Neural cell (in vitro differentiated cells): ENCODE measurements at places on chromosomes 1 and 21. TPM values are rescaled to one million over a fixed set of nuclear protein-coding genes. Genes with fewer than 3 reads are reported as not detected.

The FMO4 gene
- polyA plus RNA-seq = not detected in 2 replicates

The BECN2 gene
- not detected in 2 replicates for polyA plus RNA-seq

The HAX1 gene
- polyA plus RNA-seq = 126 and 155 TPM in 2 replicates

The DMBX1 gene
- polyA plus RNA-seq = 0.28 TPM in 1 of 2 replicates, not detected in the other

The SPRR2B gene
- not detected in 2 replicates for polyA plus RNA-seq

The TNFRSF25 gene
- 52.2 and 68.5 TPM in 2 replicates for polyA plus RNA-seq

The ROR1 gene
- polyA plus RNA-seq = 0.27 TPM in 1 of 2 replicates, not detected in the other

The ZNF695 gene
- polyA plus RNA-seq = 8.0 and 8.4 TPM in 2 replicates

The LCE2A gene
- polyA plus RNA-seq = not detected in 2 replicates

The KLF18 gene
- not detected in 2 replicates for polyA plus RNA-seq

The TMPRSS15 gene
- 0.18 and 0.50 TPM in 2 replicates for polyA plus RNA-seq

The ATP5PF gene
- polyA plus RNA-seq = 258 and 274 TPM in 2 replicates

The FAM72C gene
- polyA plus RNA-seq = 0.28 TPM in 1 of 2 replicates, not detected in the other

The TCP10L gene
- 1.7 and 2.1 TPM in 2 replicates for polyA plus RNA-seq

The A3GALT2 gene
- polyA plus RNA-seq = 0.35 TPM in 1 of 2 replicates, not detected in the other

The ATP1A4 gene
- not detected in 2 replicates for polyA plus RNA-seq

The TEX38 gene
- polyA plus RNA-seq = not detected in 2 replicates

The TAS1R1 gene
- not detected in 2 replicates for polyA plus RNA-seq

The KIF17 gene
- 8.7 and 10.0 TPM in 2 replicates for polyA plus RNA-seq

The NBPF20 gene
- polyA plus RNA-seq = 6.8 and 7.0 TPM in 2 replicates

The AIRE gene
- not detected in 2 replicates for polyA plus RNA-seq

The KCNJ9 gene
- polyA plus RNA-seq = 8.0 and 9.8 TPM in 2 replicates

The MPL gene
- not detected in 2 replicates for polyA plus RNA-seq

The SWT1 gene
- polyA plus RNA-seq = 9.1 and 9.3 TPM in 2 replicates

The OPTC gene
- polyA plus RNA-seq = not detected in 2 replicates

The SLC35D1 gene
- polyA plus RNA-seq = 17.9 and 20.2 TPM in 2 replicates

The AMY1C gene
- not detected in 2 replicates for polyA plus RNA-seq

The SNX7 gene
- polyA plus RNA-seq = 6.4 and 7.5 TPM in 2 replicates

The UBL4B gene
- not detected in 2 replicates for polyA plus RNA-seq

The GUK1 gene
- polyA plus RNA-seq = 502 and 527 TPM in 2 replicates

The ZRANB2 gene
- polyA plus RNA-seq = 158 and 181 TPM in 2 replicates

The HAO2 gene
- polyA plus RNA-seq = not detected in 2 replicates

The DCST1 gene
- polyA plus RNA-seq = not detected in 2 replicates

The MATN1 gene
- polyA plus RNA-seq = 0.22 and 0.42 TPM in 2 replicates

The STRIP1 gene
- 178 and 197 TPM in 2 replicates for polyA plus RNA-seq

The MAEL gene
- not detected in 2 replicates for polyA plus RNA-seq

The CTSE gene
- not detected in 2 replicates for polyA plus RNA-seq

The C1orf141 gene
- not detected in 2 replicates for polyA plus RNA-seq

The KRTAP11-1 gene
- not detected in 2 replicates for polyA plus RNA-seq

The KCNK2 gene
- polyA plus RNA-seq = 4.9 and 6.8 TPM in 2 replicates

The TNFSF4 gene
- polyA plus RNA-seq = 0.98 and 1.0 TPM in 2 replicates

The DISP1 gene
- 3.9 and 4.8 TPM in 2 replicates for polyA plus RNA-seq

The GNAT2 gene
- polyA plus RNA-seq = 1.5 TPM in 1 of 2 replicates, not detected in the other

The PCSK9 gene
- not detected in 2 replicates for polyA plus RNA-seq

The FCRL5 gene
- polyA plus RNA-seq = not detected in 2 replicates

The TMEM53 gene
- polyA plus RNA-seq = 13.4 and 21.4 TPM in 2 replicates

The S100A5 gene
- not detected in 2 replicates for polyA plus RNA-seq

The SH2D1B gene
- polyA plus RNA-seq = not detected in 2 replicates

The NEXN gene
- polyA plus RNA-seq = 0.08 and 0.43 TPM in 2 replicates

The CYP2J2 gene
- polyA plus RNA-seq = not detected in 2 replicates

The U2AF1 gene
- 47.6 and 48.7 TPM in 2 replicates for polyA plus RNA-seq

The MYOG gene
- polyA plus RNA-seq = not detected in 2 replicates

The EYA3 gene
- polyA plus RNA-seq = 11.1 and 11.2 TPM in 2 replicates

The TPTE gene
- 0.24 TPM in 1 of 2 replicates, not detected in the other for polyA plus RNA-seq

The SERPINC1 gene
- not detected in 2 replicates for polyA plus RNA-seq
